ENCODE measurements at places on chromosomes 3 and 15.

- no peak for DNase-seq
These were observed 48.6 kb upstream of the ADAMTSL3 start for GRCh38 chr15:83605111-83605945.

- no peak for DNase-seq
These were observed 156.3 kb downstream of the STT3B start for GRCh38 chr3:31688984-31689383.

DNA sequence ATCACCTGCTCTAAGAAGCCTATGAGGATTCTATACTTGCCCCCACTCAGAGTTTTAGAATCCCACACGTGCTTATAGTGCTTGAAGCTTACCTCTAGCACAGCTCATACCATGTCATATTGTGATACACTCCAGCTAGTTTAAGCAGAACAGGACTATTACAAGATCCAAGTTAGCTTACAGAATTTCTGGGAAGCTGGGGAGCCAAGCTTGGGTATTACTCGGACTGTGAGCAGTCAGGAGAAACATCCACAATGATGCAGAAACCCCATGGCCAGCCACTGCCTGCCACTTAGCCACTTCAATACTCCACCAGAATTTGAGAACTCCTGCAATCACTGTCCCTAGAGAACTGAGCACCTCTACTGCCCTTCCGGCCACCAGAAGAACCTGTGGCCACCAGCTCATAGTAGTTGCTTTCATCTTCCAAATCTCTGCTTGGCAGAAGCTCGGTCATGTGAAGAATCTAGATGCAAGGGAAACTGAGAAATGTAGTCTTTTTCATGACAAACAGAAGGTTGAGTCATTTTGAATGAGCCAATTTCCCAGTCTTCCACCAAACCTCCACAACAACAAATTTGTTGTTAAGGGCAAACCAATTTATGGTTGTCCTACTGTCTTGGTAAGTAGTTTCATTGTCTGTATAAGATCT is 27.7 kb upstream of the SSR3 start:
- DNase-seq = no peak

DNA sequence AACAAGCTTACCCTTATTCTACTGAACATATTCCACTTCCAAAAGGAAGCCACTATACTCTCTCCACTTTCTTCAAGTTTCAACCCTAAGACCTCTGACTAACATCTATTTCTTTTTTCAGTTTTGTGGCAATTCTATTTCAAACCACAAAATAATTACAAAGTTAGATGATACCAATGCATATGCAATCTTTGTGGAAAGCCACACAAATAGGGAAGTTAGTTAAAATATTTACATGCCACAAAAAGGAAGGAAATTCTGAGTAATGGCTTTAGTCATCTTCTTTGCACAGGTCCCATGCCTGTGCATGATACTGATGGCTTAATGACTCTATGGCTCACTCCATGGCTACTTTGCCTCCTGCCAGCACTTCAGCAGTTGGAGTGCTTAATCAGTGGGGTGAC is 57.0 kb upstream of the MCTP2 start:
- DNase-seq = no peak

DNA sequence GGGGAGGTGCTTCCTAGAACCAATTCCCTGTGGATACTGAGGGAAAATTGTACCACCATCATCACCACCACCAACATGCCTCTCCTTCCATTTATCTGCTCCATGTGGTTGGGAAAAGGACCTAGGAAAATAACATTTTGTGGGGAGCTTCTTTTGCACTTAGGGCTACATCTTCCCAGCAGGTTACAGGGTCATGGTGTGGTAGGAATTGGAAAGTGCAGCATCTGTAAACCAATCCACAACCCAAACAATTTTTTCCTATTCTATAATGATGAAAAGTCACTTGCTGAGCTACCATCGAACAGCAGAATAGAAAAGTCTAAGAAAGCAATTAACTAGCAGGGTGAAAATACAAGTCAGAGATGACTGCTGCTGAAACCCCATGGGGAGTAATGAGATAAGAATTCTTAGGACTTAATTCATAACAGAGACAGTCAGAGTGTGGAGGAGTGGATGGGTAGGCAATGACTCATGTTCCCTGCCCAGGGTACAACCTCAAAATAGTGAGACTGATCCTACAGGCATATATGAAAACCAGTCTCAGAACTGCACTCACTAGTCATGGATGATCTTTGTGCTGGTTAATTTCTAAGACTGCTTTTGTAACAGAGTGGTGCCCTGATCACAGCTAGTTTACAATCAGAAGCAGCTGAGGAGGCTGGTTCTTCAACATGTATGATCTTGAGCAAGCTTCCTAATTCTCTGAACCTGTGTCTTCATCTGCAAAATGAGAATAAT is 38.1 kb upstream of the LEKR1 start:
- DNase-seq = no peak

DNA sequence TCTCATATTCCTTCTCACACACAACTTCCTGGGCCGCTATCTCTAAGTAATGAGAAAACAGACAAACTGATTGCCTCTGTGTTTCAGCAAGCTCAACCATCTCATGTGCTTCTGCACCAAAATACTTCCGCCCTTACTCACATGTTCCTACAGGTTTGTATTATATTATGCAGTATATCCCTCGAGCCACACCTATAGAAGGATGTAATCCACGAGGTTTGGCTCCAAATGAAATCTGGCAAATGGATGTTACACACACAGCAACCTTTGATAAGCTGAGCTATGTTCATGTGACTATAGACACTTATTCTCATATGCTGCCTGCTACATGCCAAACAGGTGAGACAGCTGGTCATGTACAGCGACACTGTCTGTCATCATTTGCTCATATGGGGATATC is 22.6 kb downstream of the CCRL2 start:
- no peak for DNase-seq

DNA sequence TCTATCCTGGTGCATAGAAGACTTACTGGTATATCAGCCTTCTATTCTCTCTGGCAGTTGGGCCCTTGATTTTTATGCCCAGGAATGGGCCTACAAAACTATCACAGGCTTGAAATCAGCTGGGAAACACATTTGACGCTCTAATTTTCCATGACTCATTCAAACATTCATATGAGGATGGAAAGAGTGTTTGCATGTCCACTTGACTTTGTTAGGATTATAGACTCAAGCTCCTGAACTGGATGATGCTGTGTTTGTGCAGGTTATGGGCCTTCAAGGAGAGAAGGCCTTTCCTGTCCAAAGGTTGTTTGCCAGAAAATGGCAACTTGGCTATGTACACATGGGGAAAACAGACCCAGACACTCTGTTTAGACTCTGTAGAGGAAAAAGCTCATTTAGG is 219.9 kb downstream of the GAP43 start:
- no peak for DNase-seq

GRCh38 chr3:112775011-112775742 is 71.5 kb downstream of the CD200R1L start:
- DNase-seq = no peak

- no peak for DNase-seq
These were observed 499.0 kb upstream of the SEMA6D start for GRCh38 chr15:47218295-47218694.

GRCh38 chr3:11438646-11439045 is 166.4 kb downstream of the ATG7 start:
- no peak for DNase-seq

GRCh38 chr15:52527911-52528563 is 643 bp downstream of the MYO5A start:
- peak; percentile 22 for DNase-seq

DNA sequence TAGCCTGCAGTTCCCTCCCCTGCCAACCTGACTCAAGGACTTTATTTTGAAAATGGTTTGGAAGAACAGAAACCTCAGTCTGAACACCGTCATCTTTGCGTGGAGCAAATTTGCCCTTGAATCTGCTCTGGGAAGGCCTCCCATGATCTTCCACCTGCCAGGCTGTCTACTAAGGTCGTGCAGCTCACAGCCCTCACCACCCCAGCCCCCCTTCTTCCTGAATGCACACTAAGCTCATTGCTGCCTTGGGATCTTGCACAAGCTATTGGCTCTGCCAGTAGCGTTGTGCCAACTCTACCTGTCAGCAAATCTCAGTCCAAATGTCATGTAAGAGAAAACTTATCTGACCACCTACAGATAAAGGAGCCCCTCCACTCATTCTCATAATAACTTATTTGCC is 141.5 kb downstream of the USP13 start:
- DNase-seq = no peak

DNA sequence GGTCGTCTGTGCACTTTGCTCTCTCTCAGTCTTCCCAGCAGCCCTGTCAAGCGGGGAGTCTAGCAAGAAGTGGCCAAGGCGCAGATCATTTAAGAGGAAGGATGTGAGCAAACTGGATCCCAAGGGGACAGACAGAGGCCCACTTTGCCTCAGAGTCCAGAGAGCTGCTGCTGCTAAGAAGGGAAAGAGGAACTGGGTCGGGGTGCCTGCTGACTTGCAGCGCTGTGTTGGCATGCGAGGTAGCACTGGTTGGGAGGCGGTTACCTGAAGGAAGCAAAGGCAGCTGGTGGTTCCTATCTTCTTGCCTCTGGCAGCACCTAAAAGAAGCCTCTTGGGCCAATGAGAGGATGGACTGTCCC is 28.1 kb downstream of the SMAD3 start:
- no peak for DNase-seq

- no peak for DNase-seq
These were observed 9.8 kb downstream of the LARS2 start for GRCh38 chr3:45398178-45398577.

GRCh38 chr3:151146731-151147091 is 56.3 kb downstream of the GPR171 start:
- DNase-seq = no peak

DNA sequence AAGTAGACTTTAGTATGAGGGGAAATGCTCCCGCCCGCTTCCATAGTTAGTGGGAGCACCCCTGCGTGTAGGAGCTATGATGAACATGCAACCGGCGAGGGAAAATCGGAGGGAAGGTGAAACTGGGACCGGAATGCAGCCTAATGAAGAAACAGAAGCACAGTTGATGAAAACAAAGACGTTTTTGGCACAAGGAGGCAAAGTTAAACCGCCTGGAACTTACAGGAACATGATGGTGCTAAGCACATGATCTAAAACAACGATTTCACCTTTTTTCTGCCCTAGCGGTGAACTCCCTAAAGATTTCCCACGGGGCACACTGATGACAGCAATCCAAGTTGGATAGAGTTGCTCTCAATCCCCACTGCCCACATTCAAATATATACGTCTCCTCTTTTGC is 49.4 kb upstream of the SPATA12 start:
- DNase-seq = no peak

DNA sequence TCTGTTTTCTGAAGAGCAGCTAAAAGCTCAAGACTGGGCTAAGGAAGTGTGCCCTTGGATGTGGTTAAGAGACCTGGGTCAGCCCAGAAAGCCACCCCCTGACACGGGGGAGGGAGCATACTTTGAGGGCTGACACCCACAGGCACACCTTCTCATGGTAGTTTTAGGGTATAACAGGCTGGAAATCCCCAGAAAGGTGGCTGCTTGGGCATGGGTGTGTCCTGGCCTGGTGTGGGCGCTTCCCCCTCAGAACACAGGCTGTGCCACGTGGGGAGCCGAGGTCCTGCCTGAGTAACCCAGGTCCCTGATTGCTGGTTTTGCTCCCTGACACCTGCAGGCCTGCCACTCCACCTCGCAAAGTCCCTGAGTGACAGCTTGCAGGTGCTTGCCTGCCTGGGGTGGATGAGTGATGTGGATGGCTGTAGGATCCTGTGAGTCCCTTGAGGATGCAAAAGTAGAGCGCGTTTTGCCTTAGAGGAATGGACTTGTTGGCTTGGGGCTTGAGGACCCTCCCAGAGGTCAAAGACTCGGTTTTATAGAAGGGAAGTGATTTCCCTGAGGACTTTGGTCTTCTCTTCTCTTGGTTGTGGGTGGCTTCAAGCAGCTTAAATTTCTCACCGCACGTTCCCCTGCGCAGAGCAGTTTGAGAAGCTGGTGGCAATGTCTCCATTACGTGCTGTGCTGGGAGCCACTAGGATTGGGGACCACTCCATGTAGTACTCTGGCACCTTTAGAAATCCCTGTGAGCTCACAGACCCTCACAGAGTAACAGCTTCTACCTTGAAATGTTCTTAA is 94.4 kb downstream of the DNASE1L3 start:
- DNase-seq = peak; percentile 72

DNA sequence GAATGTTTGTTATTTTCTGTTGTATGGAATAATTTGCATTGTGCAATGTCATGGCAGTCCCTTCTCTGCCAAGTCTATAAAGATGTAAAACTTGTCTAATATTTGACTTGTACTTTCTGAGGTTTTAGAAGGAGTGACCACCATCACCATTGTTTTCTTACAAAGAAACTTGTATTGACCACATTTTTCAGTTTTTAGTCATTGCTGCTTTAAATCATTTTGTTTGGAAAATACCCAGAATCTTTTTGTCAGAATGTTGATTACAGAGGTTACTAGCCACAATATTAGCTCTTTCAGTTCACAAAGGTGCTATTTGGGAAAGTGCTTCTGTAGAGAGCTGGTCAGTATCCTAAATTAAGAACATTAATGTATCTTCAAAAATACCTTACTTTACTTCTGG is 532.4 kb upstream of the GBE1 start:
- DNase-seq = no peak

DNA sequence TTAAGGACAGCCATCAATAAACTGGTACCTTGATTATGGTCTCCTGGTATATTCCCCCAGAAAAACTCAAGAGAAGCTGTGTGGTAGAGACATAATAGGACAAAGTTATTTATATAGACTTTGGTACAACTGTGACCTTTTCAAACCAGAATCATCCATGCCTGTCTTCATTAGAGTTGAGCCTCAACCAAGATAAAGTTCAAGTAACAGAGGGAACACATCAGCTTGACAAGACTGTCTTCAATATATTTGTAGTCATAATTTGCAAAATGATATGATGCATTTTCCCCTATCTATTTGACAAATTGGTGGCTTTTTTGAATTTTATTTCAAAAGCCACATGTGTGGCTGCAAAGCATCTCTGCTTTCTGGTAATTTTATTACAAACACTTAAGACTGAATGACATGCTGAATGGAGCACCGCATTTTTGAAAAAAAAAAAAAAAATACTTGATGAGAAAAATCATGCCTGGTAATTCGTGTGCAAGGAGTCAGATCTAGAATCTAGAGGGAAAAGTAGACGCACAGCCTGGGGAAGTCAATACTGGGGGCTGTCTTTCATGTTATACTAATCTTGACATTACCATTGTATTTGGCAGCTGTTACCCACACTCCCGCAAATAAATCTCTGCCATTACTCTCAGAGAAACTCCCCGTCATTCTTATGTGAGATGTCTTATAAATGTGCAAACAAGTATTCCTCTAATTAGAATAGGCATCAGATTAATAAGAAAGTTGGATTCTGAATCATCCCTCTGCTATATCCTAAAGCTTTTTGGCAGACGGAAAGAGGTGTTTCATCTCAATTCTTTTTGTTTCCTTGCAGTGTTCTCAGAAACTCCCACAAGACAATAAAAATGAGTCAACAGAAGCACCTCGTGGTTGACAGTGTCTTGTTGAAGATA is 554.8 kb upstream of the CBLB start:
- DNase-seq = no peak

All from naive thymus-derived CD4-positive, alpha-beta T cell (primary cell).